ENCODE measurements at places on chromosomes 4 and X.

DNA sequence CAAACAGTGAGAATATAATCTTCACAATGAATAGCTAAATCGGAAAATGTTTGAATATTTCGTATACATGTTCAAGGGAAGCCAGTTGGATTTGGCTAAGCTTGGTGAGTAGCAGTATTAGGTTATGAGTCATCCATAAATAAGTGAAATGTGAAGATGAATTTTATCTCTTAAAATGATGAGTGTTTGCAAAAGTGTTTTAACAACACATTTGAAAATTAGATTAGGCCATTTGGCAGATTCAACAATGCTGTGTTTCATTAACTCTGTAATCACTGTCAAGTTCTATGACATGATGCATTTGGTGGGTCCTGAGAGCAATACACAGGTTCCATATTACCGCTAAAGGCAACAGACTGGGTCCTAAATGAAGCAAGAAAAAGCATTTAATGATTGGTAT, 301.9 kb upstream of the PRPS2 start:
- no peak for DNase-seq

DNA sequence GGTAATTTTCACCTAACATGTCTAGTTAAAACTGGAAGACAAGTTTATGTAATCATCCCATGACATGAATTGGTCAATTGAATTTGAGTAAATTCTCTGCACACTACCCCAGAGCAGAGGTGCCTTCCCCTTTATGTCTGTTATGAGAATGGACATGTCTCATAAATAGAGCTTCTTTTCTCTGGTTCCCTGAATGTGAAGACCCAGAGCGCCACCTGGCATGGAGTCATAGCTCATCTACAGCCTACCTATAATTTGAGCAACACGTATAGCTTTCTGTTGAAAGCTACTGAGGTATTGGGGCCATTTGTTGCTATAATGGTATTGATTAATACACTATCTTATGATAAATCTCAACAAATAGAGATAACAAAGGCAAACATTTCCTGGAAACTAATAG, 626.5 kb upstream of the GALNTL6 start:
- no peak for DNase-seq

DNA sequence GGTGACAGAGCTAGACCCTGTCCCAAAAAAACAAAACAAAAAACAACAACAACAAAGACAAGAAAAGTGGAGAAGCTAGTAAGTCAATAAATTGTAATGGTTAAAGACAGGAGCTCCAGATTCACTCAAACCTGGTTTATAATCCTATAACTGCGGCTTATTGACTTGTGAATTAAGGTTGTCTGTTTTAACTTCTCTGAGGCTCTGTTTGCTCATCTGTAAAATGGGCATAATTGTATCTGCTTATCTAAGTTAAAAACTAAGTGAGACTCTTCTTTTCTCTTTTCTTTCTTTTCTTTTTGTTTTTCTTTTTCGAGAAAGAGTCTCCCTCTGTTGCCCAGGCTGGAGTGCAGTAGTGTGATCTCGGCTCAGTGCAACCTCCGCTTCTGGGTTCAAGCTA, 84.9 kb downstream of the SOWAHB start:
- DNase-seq = no peak

- no peak for DNase-seq
Observed at GRCh38 chr4:109411964-109412363, 21.7 kb upstream of the SEC24B start.

- peak; percentile 47 for DNase-seq
Observed at GRCh38 chrX:53281321-53281822, at the start of gene IQSEC2. Gene IQSEC2, minus strand, starts transcription at chrX:53281584.

DNA sequence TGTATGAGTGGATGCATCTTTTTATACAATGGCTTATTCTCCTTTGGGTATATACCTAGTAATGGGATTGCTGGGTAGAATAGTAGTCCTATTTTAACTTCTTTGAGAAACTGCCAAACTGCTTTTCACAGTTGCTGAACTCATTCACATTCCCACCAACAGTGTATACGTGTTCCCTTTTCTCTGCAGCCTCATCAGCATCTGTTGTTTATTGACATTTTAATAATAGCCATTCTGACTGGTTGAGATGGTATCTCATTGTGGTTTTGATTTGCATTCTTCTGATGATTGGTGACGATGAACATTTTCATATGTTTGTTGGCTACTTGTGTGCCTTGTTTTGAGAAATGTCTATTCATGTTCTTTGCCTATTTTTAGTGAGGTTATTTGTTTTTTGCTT, 687.0 kb upstream of the EPHA5 start:
- no peak for DNase-seq

DNA sequence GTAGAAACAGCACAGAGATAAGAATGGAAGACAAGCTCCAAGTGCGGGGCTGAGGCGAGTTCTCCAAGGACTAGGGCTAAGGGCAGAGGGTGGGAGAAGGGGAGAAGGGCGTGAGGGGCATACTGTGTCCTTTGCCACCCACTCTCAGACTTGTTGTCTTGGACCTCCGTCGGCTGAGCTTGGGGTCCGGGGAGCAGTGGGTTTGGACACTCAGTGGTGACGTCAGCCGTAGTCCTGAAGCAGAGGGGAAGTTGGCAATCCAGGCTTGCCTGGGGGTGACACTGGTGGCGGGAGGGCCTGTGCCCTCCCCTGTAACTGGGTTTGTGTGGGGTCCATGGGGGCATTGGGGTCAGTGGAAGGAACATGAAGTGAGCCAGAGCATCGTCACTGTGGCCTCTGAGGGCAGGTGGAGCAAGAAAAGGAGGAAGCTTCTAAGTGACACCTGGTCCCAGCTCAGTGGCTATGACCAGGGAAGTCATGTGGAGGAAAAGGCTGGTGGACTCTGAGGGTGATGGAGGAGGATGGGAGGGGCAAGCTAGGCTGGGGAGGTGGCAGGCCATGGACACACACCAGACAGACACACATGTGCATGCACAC, 17.6 kb downstream of the CD99 start:
- peak; percentile 68 for DNase-seq

- DNase-seq = no peak
Observed at GRCh38 chr4:180434131-180434895, 1808.9 kb upstream of the TENM3 start.

GRCh38 chrX:85243155-85243554, 424 bp downstream of the SATL1 start:
- DNase-seq = no peak

DNA sequence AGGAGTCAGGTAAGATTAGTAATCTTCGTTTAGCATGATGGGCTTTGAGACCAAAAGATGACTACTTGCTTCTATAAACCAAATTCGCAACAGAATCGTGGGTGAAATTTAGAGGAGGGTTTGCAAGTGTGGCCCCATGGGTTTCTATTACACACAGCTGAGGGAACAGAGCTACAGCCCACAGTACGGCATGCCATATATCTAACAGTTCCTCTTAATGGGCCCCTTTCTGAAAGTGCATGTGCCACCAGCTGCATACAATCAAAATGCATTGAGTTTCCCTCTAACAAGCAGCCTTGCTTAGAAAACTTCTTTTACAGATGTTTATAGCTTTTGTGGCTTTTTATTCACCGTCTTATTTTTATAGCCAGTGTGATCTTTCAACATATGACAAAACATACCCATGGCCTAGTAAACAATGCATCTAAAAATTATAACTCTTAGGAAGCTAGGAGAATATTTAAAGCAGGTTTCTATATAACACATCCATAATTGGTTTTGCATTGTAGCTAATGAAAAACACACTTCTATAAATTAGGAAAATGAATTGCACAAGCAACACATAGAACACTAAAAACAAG, 202.1 kb downstream of the PRDM5 start:
- no peak for DNase-seq

DNA sequence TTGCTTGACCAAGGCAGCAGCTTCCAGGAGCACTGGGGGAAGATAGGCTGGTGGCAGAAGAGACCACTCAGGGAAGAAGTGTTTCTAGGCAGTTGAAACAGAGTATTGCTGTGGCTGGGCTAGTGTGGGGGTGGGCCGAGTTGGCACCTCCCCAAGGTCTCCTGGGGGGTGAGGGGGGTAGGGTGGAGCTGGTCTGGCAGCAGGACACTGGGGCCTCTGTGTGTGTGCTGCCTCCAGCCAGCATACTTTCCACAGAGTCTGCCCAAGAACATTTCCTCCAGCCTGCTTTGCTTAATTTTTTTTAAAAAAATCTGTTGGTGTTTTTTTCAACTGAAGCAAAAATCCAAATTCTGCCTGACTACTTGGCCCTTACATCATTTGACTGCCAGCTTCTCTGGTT, 4.0 kb downstream of the ITIH6 start:
- no peak for DNase-seq

DNA sequence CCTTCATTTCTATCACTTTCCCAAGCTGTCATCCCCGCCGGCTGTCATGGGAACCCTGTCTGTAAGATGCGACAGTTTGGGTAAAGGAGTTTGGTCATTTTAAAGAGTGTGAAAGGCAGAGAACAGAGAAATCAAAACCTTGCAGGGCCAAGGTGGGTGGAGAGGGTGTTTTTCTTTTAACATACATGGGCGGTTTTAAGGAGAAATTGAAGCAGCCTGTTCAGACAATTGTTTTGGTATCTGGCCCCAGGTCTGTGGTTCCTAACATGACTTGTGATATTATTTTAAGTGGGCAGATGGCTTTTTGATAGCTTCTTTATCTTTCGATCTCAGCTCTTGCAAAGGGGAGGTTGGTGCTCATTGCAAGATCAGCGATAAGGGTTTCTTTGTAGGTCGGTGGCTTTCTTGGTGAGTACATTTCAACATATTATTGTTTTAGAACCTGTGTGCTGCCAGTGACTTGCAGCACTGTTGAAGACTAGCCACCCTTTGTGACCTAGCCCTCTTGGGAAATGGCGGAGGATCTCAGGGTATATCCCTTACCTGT, 3.7 kb downstream of the PPP1R3F start:
- DNase-seq = no peak

GRCh38 chr4:36249610-36250009, 5.3 kb upstream of the ARAP2 start:
- DNase-seq = no peak

- DNase-seq = no peak
Observed at GRCh38 chr4:182155806-182156205, 87.4 kb upstream of the TENM3 start.

- DNase-seq = no peak
Observed at GRCh38 chr4:26762650-26763049, 98.0 kb upstream of the STIM2 start.

DNA sequence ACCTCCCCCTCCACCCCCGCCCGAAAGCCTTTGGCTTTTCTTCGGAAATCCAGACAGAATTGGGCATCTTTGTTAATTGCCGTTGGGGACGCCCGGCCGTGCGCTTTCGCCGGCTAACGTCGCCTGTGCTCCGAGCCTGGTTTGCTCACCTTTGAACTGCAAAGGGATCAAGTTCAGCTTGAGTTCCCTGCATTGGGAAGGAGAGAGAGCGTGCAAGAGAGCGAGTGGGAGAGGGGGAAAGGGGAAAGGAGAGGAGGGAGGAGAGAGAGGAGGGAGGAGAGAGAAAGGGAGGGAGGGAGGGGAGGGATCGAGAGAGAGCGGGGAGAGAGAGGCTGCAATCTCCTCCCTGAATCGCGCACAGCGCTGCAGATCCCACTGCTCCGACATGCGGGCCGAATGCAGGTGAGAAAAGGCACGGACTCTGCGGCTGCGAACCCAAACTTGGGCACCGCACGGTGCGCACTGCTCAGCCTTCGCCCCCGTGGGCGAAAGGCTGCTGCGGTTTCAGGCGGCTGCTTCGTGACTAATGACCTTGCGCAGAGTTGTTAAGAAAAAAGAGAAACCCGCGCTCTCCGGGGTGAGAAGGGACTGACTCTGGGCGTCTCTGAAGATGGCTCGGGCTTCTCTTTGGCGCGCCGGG, at the start of gene PCDH7:
Gene PCDH7 (plus strand): TSS at position 349 of the 640 bp plus-strand sequence. CDS start 1,054 bp downstream, outside the sequence.
- no peak for DNase-seq

- no peak for DNase-seq
Observed at GRCh38 chrX:2670978-2671377, 20.1 kb upstream of the CD99 start.

GRCh38 chr4:15182600-15183220, 180.4 kb downstream of the CPEB2 start:
- DNase-seq = no peak

DNA sequence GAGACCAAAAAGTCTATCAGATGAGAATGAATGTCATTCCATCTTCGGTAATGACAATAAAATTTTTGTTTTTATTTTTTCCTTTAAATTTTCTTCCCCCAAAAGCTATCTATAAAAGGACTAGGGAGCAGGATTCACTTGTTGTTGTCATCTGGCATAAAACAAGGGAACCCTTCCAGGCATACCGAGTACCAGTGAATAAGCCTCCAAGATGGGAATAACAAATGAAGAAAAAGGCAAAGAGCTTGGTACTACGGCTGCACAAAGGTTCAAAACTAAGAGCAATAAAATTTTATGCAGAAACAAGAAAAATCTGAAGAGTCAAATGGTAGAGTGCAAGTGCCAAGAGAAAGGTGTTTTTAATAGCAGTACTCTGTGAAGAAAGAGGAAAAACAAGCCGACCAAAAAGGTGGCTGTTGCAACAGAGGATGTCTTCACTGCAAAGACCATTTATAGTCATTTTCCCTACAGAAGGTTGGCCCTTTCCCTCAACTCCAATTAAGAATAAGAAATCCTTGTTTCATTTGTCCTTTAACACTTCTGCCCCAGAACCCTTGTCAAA, 25.8 kb downstream of the PPP3CA start:
- no peak for DNase-seq

DNA sequence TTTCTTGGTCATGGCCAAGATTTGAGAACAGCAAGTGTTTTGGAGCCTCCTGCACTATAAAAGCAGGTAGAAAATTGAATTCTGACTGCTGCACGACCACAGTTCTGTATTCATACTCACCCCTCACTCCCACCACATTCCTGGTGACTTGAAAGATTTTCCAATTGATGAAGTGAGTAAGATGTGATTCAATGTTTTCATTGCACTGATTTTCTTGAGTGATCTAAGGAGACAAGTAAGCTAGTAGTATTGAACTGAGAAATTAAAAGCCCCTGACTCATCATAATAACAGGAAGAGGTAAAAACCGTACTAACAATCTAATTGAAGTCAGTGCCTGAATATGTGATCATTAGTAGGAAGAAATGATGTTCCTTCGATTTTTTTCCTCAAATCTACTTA, 6.1 kb upstream of the SEC24D start:
- DNase-seq = no peak

- no peak for DNase-seq
Observed at GRCh38 chr4:174217273-174218126, 66.0 kb downstream of the FBXO8 start.

GRCh38 chrX:101659601-101660063, at the start of gene ARMCX2:
Gene ARMCX2, minus strand, starts transcription at chrX:101659850. Its CDS starts 2,262 bp downstream, at chrX:101657588.
- no peak for DNase-seq

- DNase-seq = no peak
Observed at GRCh38 chr4:133130171-133130570, 18.9 kb upstream of the PCDH10 start.
